SK-N-SH (cell line): ENCODE measurements at places on chromosomes 7 and 10.

DNA sequence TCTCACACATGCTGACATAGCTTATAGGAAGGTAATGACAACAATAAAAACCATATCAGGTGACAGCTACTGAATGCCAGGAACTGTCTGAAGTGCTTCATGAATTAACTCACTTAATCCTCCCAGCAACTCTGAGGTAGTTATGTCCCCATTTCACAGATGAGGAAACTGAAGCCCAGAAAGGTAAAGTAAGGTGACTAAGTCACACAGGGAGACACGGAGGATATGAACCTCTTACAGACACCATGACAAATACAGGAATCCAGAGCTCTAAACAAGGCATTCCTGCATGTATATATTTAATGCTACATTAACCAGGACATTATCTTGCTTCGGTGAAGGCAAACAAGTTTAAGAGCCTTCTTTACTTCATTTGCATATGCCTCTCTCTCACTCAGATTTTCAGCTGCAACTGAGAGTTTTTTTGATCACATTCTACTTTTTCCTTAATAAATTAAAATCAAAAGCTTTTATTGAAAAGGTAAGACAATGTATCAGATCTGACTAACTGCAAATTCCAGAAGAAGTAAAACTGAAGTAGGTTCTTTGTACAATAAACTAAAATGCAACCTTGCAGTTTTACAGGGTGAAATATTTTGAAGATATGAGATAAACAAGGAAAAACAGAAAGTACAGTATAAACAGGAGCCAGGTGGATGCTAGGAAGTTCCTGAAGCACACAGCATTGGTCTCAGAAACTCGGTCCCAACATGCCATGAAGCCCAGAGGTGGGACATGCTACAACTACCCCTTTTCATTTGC lies 79.5 kb downstream of the SGMS1 start:
- H3K27ac ChIP-seq = no peak overlapping the region
- no peaks in the 10 kb centered on the region for H3K36me3 ChIP-seq
- DNase-seq = no peak
- H3K4me1 ChIP-seq = no peaks in the 10 kb centered on the region
- H3K4me3 ChIP-seq = no peak overlapping the region

GRCh38 chr10:97307866-97308780 lies 10.9 kb upstream of the FRAT1 start:
- DNase-seq = no peak
- no peaks in the 10 kb centered on the region for H3K36me3 ChIP-seq
- H3K27me3 ChIP-seq = no peaks in the 10 kb centered on the region
- H3K27ac ChIP-seq = no peak overlapping the region

DNA sequence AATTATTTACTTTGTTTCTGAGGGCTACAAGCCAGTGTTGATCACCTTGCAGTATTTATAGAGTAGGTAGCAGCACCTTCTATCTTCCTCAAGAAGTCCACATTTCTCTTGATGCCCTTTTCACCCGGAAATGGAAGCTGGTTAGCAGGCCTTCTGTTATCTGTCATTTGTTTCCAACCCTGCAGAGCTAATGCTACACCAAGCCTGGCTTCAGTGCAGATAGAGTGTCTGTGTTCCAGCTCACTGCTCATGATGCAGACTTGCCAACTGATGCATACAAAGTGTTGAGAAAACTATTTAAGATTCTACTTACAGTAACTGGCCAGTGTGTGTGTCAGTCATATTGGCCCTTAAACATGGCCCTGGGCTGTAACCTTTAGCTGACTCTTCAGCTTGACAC lies 301.0 kb downstream of the LHFPL3 start:
- no peaks in the 10 kb centered on the region for H3K36me3 ChIP-seq
- peaks cover 42% of the 10 kb centered on the region for H3K4me1 ChIP-seq
- no peaks in the 10 kb centered on the region for H3K27me3 ChIP-seq
- H3K27ac ChIP-seq = peak overlapping the region; percentile 95

- no peaks in the 10 kb centered on the region; the same call in 1 of the 2 replicates for H3K36me3 ChIP-seq
- no peaks in the 10 kb centered on the region for H3K4me1 ChIP-seq
- no peak overlapping the region for H3K27ac ChIP-seq
- no peaks in the 10 kb centered on the region for H3K27me3 ChIP-seq
Observed at GRCh38 chr10:98258683-98259454, 9.1 kb downstream of the LOXL4 start.

DNA sequence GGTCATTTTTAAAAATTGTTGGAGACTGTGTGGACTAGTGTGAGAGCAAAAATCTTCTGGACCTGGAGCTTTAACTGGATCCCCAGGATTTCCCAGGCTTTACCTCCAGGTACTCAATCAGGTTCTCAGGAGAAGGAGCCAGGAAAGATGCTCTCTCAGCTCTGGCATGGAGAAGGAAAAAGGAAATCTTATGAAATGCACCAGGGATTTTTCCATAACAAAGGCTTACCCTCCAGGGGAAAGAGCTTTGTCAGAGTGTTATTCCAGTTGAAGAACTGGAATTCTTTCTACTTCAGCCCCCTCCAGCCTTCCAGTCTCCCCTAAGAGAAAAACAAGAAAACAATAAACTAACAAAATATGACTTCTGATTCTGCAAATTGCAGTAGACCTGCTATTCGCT lies 436.7 kb upstream of the ANKRD30A start:
- H3K4me3 ChIP-seq = no peak overlapping the region
- peaks cover 2% of the 10 kb centered on the region; the same call in 1 of the 2 replicates for H3K4me1 ChIP-seq
- no peaks in the 10 kb centered on the region for H3K27me3 ChIP-seq
- H3K36me3 ChIP-seq = no peaks in the 10 kb centered on the region

DNA sequence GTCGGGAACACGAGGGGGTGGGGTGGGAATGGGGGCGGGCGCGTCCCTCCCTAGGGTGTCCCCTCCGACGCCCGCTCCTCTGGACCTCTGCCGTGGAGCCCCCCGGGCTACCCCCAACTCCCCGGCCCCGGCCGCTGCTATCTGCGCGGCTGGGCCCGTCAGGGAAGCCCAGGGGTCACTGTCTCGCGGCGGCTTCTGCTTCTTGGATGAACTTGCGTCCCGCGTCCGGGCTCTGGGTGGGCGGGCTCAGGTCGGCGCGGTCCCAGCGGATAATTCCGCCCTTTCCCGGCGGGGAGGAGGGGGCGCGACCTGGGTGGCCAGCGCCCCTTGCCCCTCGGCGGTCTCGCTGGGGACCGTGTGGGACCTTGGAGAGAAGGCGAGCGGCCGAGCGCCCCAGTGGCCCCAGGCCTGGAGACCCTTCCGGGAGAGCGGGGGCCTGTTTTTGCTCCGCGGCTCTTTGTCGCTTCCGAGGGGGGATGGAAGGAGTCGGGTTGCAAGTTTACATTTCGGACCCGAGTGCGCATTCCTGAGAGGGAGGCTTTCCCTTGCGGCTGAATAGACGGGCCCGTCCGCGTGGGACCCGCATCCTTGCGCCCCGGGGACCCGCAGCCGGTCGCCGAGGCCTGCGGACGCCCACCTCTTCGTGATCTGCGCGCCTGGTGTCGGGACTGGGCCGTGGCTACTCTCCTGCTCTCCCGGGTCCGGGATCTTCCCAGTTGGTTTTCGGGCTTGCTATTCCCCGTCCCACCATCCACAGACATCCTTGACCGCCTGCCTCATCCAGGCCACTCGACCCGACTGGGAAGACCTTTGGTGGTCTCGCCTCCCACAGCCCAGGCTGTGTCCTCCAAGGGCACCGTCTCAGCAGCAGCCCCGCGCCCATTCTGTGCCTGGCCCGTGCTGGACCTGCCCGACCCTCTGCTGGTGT lies 812 bp downstream of the DOCK1 start:
- no peaks in the 10 kb centered on the region for H3K27me3 ChIP-seq
- peak; percentile 83 for DNase-seq
- H3K36me3 ChIP-seq = no peaks in the 10 kb centered on the region
- H3K27ac ChIP-seq = no peak overlapping the region; the same call in 1 of the 2 replicates
- H3K4me3 ChIP-seq = peak overlapping the region; percentile 73

DNA sequence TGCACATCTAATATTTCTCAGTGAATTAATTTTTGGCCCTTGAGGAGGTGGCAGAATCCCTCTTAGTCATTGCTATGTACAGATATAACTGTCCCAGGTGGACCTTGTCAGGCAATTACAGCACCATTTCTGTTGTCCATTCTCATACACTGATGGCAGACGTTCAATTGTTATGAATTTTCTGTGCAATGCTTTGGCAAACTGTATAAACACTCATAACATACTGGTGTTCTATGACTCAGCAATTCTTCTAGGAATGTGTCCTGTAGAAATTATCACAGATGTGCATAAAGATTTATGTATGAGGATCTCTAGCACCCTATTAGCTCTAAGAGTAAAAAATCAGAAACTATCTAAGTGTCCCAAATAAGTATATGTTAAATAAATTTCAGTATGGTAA lies 80.8 kb downstream of the DNAJB9 start:
- H3K27ac ChIP-seq = no peak overlapping the region
- no peaks in the 10 kb centered on the region for H3K27me3 ChIP-seq
- no peak for DNase-seq
- H3K4me1 ChIP-seq = no peaks in the 10 kb centered on the region; the same call in 1 of the 2 replicates
- H3K36me3 ChIP-seq = no peaks in the 10 kb centered on the region
